ENCODE measurements at places on chromosomes 1 and 21.

- DNase-seq, result peak; percentile 29
Observed at GRCh38 chr21:44845418-44846223, 27.8 kb upstream of the SUMO3 start.

GRCh38 chr1:204294357-204294756 is 65.4 kb downstream of the PLEKHA6 start:
- DNase-seq, result no peak

DNA sequence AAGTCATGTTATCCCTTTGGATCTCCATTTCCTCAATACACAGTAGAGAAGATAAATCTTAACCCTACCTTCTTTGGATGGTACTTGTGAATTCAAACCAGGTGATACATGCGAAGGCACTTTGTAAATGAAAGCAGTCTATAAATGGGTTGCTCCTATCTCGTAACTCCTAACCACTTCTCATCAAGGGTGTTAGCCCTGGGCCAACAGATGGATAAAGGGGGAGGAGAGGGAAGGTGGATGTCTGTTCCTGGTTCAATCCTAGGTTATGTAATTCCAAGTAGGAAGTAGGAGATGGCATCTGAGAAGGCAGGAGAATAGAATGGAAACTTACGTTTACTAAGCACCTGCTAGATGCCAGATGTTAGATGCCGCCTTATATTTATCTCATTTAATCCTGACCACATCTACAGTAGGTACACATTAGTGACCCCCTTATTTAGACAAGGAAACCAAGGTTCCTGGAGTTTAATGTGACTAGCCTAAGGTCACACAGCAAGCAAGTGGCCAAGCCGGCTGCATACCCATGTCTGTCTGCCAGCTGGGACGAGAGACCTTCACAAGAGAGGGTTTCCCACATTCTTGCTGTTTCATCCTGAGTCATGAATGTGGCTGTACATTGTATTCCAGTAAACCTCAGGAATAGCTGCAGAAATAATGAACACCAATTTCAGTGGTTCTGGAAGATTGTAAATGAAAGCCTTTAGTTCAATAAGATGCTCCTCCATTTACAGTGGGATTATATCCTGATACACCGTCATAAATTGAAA is 47.7 kb downstream of the ELAVL4 start:
- no peak for DNase-seq

DNA sequence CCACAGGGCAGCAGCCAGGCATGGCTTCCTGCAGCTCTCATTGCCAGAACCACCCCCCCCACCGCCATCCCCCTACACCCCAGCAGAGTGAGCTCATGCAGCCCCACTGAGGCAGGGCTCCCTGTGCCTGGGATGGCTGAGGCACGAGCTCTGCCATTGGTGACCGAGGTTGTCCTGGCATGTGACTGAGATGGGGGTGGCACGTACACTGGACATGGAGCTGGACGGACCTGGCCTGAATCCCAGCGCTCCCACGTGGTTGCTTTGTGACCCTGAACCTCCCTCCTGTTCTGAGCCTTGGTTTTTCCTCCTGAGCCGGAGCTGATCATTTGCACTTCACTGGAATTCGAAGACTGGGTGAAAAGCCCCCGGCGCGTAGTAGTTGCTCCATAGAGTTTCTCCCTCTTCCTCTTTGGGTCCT is 28.3 kb downstream of the ALPL start:
- DNase-seq, result no peak

DNA sequence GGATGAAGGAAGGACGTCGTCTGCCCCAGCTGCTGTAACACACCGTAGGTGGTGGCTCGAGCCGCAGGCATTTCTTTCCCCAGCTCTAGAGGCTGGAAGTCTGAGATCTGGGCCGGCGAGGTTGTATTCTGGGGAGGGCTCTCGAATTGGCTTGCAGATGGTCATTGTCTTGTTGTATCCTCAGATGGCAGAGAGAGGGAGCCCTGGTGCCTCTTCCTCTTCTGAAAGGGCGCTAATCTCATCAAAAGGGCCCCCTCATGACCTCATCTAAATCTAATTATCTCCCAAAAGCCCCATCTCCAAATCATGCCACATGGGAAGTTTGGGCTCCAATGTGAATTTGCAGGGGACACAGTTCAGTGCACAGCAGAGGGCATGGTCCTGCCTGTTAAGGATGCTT is 109.0 kb downstream of the SIK1 start:
- DNase-seq, result no peak

GRCh38 chr1:212683357-212683722 is 16.3 kb downstream of the BATF3 start:
- DNase-seq, result no peak

DNA sequence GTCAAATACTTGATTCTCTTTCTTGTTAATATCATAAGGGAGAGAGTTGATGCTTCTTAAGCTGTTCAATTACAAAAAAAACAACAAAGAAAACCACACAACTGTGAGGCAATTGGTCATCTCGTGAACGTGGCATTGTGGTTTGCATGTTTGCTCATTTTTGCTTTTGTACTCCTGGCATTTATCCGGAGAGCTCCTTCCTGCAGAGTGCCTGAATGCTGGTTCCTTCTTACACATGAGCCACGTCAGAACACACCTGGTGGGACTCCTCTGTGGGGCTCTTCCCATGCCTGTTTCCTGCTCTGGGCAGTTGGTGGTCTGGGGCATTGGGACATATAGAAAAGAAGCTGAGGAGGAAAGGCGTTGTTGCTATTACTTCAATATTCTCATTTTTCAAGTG is 25.7 kb downstream of the KCNK1 start:
- no peak for DNase-seq

DNA sequence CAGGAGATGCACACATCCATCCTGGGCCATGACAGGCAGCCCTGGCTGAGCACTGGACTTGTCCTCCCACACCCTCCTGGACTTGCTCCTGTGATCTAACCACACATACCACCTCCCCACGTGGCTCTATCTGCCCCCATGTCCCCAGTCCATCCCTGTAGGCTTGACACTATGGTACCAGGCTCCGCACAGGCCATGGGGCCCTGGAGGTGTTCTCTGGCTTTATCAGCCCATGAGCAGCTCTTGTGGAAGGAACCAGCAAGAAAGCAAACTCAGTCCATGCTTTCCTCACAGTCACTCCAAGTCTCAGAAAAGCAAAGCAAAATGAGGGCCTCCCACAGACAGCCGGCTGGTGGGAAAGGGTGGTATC is 61.6 kb downstream of the CD46 start:
- DNase-seq, result no peak

- no peak for DNase-seq
Observed at GRCh38 chr1:222058249-222058648, 316.4 kb upstream of the DUSP10 start.

GRCh38 chr1:184191181-184191621 is 139.7 kb downstream of the TSEN15 start:
- DNase-seq, result peak; percentile 7

- no peak for DNase-seq
Observed at GRCh38 chr1:58722414-58722813, 22.6 kb upstream of the MYSM1 start.

DNA sequence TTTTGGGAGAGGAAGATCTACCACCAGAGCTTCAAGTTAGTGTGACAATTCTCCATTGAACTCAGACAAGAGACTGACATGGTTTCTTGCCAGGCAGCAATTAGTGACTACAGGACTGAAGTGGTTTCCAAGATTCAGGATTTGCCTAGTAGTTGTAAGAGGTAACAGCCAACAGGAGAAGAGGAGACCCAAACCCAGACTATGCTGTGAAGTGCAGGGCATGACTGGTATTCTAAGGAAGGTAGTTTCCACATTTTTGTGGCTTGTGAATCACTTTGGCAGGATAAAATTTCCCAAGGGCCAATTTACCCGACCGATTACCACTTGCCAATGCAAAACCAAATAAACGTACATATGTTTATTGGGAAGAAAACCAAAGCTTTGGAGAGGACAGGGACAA is 14.7 kb upstream of the RAP1A start:
- no peak for DNase-seq

DNA sequence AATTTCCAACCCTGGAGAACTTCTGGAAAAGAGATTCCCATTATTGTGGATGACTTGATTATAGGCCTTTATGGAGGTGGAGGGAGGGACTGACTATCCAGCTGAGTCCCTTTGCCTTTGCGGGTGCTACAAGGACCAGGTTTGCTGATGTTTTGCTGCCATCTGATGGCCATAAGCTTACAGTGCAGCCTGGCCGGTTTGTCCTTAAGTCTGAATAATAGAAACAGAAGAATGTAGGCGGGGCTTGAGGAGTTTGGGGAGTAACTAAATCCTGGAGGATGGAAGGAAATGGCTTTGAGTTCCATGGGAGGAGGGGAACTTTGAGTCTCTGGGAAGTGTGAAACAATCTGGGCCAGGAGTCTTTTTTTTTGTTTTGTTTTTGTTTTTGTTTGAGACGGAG is 55.7 kb upstream of the CD1D start:
- DNase-seq, result peak; percentile 57

GRCh38 chr1:165284454-165284853 is 72.1 kb downstream of the LMX1A start:
- no peak for DNase-seq

DNA sequence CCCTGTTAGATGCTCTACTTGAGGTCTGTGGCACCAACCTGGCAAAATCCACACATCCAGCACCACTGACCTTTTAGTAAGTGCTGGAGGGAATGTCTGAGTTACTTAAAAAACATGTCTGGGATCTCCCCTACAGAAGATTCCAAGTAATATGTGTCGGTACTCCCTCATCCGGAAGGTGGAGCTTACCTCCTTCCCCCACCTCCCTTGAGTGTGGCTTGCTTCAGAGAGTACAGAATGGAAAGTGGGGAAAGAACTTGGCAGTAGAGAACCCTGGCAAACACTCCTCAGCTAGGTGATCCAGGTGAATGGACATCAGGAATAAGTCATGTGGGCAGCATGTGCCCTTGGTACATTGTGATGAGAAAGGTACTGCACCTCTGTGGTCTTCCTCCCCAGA is 49.0 kb upstream of the BCAR3 start:
- DNase-seq, result no peak

DNA sequence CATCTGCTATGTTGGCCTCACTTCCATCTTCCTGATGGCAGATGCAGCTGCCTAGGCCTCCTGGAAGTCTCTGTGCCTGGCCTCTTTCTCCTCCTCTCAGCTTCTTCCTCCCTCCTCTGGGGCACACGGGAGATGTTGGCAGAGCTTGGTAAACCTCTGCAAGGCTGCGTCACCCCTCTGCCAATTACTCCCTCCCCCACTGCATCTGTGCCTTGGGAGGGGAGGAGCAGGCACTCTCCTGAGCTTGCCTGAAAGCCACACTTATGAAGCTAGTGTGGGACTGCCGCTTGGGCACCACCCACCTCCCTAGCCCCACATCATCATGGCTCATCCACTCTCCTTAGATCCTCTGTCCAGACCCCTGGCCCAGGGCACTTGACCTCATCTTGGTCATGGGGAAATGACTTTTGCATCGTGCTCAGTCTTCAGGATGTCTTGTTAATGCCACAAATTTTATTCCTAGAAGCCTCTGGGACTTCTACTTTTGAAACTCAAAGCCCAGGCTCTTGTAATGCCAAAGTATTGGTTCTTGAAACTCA is 7.3 kb upstream of the TMEM51 start:
- no peak for DNase-seq

DNA sequence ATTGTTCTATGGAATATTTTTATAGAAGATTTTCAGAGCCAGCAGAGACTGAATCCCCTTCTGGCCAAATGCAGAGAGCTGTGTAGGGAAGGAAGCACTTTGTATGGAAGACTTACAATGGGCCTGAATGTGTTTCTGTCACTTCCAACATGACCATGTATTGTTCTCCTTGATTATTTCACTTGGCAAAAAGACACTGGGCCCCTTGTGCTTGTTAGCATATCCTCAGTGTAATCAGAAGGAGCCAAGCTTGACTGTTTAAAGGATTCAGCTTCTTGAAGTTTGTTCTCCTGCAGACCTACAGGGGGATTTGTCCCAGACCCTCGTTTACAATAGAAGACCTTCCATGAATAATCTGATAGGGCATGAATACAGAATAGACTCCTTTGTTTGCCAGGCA is 48.1 kb upstream of the UBE2U start:
- peak; percentile 74 for DNase-seq

DNA sequence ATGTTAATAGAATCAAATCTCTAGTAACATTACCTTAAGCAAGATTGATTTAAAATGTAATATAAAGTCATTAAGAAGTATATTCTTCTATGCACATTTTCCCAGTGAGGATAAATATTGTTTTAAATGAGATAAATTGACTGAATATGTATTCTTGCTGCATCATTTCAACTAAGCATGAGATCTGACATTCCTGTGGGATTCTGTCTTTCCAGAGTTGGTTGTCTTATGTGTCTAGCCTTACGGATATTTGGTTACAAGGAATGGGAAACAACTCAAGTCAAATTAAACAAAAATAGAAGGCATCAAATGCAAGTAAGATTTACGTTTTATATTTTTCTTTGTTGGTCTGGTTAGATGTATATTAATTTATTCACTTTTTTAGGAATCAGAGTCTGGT is 287.5 kb downstream of the PTGER3 start:
- DNase-seq, result no peak

GRCh38 chr1:172465617-172466016 is 21.7 kb upstream of the PIGC start:
- DNase-seq, result no peak

GRCh38 chr1:41720861-41721410 is 197.8 kb downstream of the HIVEP3 start:
- no peak for DNase-seq

DNA sequence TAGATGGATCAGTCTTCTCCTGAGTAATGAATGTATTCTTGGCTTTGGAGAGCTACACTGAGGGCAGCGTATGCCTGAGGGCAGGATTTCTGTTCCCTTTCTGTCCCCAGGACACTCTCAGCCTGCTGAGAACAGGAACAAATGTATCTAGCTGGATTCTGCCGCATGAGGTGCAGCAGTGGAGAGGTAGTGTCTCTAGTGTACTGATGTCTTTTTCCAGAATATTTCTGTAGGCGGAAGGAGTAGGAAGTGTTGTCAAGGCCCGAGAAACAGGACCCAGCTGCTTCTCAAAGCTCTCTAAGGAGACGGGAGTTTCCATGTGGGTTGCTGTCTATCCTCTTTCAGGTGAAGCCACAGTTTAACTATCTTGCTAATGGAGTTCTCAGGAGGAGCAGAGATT is 65.5 kb downstream of the MT1HL1 start:
- peak; percentile 33 for DNase-seq

GRCh38 chr21:28454564-28455252 is 538.0 kb downstream of the LTN1 start:
- no peak for DNase-seq

- no peak for DNase-seq
Observed at GRCh38 chr1:98352378-98352777, 309.1 kb upstream of the SNX7 start.

DNA sequence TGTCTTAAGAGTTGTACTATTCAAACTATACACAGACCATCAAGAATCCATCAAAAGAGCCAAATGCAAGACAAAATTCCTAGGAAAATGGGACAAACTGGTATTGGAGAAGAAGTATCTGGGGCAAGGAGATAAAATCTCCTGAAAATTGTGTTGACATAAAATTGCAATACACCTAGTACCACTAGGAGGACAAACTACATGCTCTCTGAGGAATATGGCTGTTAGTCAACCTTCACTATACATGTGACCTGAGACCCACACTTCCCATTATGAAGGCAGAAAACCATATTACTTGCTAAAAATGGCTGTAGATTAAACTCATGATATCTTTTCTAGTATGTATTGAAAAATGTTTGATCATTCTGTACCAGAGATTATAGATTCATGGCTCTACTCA is 30.0 kb downstream of the IRF2BP2 start:
- DNase-seq, result no peak

GRCh38 chr1:73886716-73887115 is 311.3 kb downstream of the LRRIQ3 start:
- DNase-seq, result no peak

- no peak for DNase-seq
Observed at GRCh38 chr21:15084668-15085067, 19.9 kb upstream of the NRIP1 start.

GRCh38 chr1:40041466-40041838 is 923 bp downstream of the CAP1 start:
- DNase-seq, result no peak

All from hippocampal formation (tissue), 2 donors.